ENCODE measurements at places on chromosomes 13 and 19.

GRCh38 chr19:27860309-27860934 lies 1352.5 kb downstream of the UQCRFS1 start:
- DNase-seq = peak; percentile 81

- DNase-seq = peak; percentile 91
Measured at GRCh38 chr19:50556282-50557008, 11.8 kb downstream of the LRRC4B start.

DNA sequence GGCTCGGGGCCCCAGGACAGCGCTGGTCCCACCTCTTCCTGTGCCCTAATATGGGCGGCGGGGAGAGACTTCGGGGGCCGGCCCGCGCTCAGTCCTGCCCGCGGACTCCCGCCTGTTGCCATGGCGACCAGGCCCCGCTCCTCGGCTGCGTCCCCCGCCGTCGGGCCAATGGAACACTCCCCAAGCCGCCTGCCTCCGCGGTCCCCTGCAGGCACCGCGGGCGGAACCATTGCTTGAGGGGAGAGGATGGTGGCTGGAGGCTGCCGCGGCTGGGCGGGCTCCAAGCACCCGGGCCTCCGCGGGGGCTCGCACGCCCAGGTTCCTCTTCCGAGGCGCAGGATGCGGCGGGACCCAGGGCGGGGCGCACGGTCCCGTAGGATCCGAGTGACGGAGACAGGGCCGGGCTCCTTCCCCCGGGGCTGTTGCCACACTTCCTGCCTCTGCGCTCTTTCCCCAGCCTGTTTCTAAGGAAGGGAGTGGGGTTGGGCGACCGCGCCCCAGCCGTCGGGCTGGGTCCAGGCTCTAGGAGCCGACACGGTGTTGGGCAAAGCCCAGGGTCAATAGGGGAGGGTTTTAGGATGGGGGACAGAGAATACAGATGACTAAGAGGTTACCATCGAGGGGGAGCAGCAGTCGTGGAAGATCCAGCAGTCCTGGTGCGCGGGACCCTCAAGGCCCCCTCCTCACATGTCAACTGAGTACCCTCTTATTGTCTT lies 1.2 kb upstream of the JUNB start:
- peak; percentile 86 for DNase-seq

- peak; percentile 24 for DNase-seq
Measured at GRCh38 chr13:47661076-47661475, 340.0 kb downstream of the SUCLA2 start.

- no peak for DNase-seq
Measured at GRCh38 chr13:80547885-80548825, 207.2 kb upstream of the SPRY2 start.

- DNase-seq = no peak
Measured at GRCh38 chr13:40916207-40916998, 102.7 kb downstream of the ELF1 start.

GRCh38 chr13:104382951-104383350 lies 1316.7 kb upstream of the SLC10A2 start:
- no peak for DNase-seq

DNA sequence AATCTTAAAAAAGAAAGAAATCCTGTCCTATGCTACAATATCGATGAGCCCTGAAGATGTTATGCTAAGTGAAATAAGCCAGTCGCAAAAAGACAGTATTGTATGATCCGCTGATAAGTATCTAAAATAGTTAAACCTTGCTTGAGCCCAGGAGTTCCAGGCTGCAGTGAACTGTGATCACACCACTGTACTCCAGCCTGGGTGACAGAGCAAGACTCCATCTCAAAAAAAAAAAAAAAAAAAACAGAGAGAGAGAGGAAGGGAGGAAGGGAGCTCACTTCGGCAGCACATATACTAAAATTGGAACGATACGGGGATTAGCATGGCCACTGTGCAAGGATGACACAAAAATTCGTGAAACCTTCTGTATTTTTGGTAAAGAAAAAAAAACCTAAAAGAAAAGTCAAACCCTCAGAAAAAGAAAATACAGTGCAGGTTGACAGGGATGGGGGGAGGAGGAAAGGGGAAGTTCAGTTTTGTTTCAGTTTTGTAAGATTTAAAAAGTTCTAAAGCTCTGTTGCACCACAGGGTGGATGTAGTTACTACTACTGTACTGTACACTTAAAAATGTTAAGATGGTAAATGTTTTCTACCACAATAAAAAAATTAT lies 8.4 kb downstream of the CLASRP start:
- DNase-seq = no peak

GRCh38 chr13:60303166-60303565 lies 93.9 kb upstream of the TDRD3 start:
- DNase-seq = no peak

- no peak for DNase-seq
Measured at GRCh38 chr19:17616961-17617806, 61.7 kb downstream of the COLGALT1 start.

DNA sequence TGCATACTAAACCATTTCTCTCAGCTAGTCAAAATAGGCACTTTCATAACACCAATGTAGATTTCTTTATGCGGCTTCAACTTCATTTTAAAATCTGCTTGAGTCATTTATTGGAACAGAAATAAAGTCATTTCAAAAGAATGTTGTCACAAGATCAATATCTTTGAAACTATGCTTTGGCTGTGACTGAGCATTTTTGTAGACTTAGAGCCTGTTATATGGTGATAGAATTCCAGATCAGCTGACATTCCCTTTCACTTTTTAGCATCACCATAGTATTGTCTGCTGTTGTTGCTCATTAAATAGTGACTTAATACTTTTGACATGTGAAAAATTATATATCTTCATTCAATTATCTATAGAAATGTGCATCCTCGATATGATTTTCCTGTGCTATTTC lies 279.2 kb upstream of the PRR20A start:
- DNase-seq = no peak

- no peak for DNase-seq
Measured at GRCh38 chr19:46839752-46840497, 10.7 kb downstream of the AP2S1 start.

- no peak for DNase-seq
Measured at GRCh38 chr19:50331221-50331993, 2.2 kb upstream of the KCNC3 start.

DNA sequence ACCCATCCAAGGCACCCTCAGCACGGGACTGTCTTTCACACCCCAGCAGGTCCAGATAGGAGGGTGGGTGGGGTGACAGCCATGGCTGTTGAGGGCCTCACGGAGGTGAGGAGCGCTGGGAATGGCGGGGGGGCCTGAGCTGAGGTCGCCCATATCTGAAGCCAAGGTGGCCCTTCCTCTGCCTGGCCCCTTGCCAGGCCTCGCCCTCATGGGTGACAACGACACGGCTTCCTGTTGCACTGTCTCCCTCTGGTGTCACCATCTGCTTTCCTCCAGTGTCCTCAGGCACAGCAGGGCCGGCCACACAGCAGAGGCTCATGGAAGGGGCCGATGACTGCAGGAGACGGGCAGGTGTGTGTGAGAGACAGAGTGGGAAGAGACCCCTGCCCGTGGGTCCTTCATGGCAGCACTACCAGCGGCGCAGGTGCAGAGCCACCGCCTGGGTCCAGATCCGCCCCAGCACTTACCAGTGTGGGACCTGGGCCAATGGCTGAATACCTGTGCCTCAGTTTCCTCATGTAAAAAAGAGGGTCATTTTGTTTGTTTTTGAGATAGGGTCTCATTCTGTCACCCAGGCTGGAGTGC lies 8.1 kb upstream of the NKPD1 start:
- no peak for DNase-seq

- no peak for DNase-seq
Measured at GRCh38 chr19:38792250-38793111, 3.5 kb downstream of the LGALS7B start.

GRCh38 chr13:27203186-27203585 lies 31.6 kb upstream of the USP12 start:
- no peak for DNase-seq

DNA sequence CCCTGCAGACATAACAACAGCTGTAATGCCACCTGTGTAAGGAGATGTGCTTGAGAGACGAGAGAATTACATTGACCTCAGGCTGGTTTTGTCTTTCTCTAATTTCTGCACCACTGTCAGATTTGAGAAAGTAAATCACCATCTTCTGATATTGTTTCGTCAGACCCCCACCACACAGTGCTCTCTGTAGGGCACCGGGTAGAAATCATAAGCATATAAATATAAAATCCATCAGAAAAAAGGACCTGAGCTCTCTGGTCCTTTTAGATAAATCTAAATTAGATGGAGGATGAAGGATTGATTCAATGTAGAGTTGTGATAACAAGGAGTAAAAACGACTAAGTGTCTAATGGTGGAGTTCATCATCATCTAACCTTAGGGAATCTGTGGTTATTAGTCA lies 1981.0 kb upstream of the PRR20A start:
- no peak for DNase-seq

- no peak for DNase-seq
Measured at GRCh38 chr19:4152241-4152998, 1.0 kb upstream of the CREB3L3 start.

DNA sequence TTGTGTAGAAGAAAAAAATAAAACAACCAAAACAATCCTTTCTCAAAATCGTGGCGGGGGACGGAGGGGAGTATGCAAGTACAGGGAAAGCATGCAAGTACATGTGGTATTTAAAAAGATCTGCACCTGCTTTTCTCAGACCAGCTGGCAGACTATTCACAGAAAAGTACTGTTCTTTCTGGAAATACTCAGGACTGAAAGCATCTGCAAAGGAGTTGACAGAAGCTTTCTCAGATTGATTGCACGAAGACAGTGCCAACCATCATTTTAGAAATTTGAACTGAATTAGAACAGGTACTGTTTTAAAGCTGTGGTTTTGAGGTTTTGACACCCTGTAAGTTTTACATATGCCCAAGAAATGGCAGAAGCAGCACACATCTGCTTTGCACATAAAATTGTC lies 19.8 kb upstream of the PCDH8 start:
- DNase-seq = no peak

- no peak for DNase-seq
Measured at GRCh38 chr13:100483841-100484381, 104.7 kb downstream of the GGACT start.

DNA sequence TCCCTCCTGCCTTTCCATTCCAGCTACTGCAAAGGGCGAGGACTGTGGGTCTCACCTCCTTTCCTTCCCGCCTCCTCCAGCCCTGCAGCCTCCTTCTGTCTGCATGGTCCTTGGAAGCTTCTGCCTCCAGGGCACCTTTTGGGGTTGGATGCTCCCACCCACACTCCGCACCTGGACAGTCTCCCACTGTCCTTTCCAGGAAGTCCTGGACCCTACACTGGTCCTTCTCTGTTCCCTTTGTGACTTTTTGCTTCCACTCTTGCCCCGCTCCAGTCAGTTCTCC lies 130.8 kb downstream of the USP12 start:
- DNase-seq = no peak

DNA sequence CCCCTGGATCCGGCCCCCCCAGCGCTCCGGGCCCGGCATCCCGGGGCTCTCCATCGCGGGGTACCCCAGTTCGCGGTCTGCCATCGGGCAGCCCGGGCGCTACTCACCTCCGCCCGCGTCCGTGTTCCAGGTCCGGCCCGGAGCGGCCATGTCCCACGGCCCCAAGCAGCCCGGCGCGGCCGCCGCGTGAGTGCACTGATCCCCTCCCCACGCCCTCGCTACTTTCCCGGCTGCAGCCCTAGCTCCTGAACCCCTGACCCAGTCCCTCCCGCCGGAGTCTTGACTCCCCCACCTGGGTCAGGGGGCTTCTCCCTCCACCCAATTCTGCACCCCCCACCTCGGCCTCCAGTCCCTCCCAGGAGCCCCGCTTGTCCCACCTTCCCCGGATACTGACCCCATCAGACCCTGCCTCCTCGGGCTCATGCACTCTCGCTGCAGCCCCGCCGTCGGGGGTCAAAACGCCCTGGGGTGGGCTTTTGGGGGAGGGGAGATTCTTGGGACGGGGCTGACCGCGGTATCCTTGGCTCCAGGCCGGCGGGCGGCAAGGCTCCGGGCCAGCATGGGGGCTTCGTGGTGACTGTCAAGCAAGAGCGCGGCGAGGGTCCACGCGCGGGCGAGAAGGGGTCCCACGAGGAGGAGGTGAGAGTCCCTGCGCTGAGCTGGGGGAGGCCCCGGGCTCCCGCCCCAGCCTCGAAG lies 566 bp downstream of the HMG20B start:
- DNase-seq = no peak

GRCh38 chr13:114004420-114005205 lies 30.7 kb upstream of the C13orf46 start:
- no peak for DNase-seq

DNA sequence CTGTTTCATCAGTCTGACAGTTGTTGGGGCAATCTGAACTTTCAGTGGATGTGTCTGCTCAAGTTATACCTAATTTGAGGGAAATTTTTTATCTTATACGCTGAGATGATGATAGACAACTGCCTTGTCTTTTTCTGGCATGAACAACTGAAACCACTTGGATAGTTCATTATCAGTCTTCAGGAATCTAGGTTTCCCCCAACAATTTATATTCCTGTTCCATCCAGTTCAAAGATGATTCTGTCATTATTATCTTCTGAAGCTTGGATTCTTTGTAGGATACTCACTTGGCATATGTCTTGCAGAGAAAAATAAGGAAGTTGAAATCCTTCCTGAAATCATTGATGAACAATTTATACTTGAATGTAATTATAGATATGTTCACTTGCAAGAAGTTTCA lies 193.7 kb downstream of the LMO7 start:
- no peak for DNase-seq

DNA sequence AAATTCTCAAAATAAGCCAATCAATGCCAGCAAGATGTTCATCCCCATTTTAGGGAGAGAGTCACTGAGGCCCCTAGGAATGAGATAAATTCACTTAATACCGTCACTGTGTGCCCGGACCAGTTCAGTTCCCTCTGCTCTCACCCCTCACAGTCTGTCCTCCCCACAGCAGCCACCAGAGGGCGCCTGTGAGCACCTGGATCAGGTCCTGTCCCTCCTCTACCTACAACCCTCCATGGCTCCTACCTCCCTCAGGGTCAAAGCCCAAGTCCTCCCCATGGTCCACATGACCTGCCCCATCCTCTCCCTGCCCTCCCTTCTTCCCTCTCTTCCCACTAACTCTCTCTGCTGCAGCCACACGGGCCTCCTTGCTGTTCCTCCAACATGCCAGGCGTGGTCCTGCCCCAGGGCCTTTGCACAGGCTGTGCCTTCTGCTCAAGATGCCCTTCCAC lies 42.0 kb upstream of the NFIC start:
- DNase-seq = peak; percentile 63

GRCh38 chr13:39370554-39370953 lies 232.4 kb downstream of the LHFPL6 start:
- no peak for DNase-seq

- DNase-seq = no peak
Measured at GRCh38 chr13:70795484-70795883, 687.2 kb upstream of the KLHL1 start.

DNA sequence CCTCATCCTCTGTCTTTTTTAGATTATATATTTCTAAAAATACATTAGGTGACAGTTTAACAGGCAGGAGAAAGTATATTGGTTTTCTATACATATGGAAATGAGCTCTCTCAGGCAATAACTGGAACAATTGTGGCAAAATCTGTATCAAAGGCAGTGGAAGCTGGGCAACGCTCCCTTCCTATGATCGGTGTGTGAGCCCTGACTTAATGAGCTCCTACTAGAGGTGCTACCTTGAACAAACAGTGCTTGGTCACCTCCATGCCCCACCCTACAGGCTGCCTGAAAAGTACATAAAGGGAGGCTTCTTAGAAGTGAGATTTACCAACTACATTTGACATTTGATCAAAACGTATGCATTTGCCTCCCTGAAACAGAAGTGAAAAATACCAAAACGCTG lies 185.3 kb downstream of the EFNB2 start:
- no peak for DNase-seq
